ENCODE measurements at places on chromosomes 1 and 21. TPM values are rescaled to one million over a fixed set of nuclear protein-coding genes. Genes with fewer than 3 reads are reported as not detected.

HPCAL4 gene
- polyA plus RNA-seq: 0.23 TPM

HAO2 gene
- polyA plus RNA-seq: 0.09 TPM

DNA sequence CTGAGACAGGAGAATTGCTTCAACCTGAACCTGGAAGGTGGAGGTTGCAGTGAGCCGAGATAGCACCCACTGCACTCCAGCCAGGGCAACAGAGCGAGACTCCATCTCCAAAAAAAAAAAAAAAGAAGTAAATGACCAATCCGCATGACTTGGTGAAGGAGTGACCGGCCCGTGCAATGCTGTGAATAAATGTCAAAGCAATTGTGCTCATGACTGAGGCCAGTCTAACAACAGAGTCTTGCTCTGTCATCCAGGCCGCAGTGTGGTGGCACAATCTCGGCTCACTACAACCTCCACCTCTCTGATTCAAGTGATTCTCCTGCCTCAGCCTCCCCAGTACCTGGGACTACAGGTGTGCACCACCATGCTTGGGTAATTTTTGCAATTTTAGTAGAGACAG, 27.8 kb upstream of the SLC19A1 start:
- DNase-seq: no peak

- DNase-seq: no peak
These were observed 45.1 kb downstream of the DPT start for GRCh38 chr1:168683871-168684270.

GRCh38 chr1:166322470-166322869, 155.7 kb upstream of the FAM78B start:
- DNase-seq: no peak

DNA sequence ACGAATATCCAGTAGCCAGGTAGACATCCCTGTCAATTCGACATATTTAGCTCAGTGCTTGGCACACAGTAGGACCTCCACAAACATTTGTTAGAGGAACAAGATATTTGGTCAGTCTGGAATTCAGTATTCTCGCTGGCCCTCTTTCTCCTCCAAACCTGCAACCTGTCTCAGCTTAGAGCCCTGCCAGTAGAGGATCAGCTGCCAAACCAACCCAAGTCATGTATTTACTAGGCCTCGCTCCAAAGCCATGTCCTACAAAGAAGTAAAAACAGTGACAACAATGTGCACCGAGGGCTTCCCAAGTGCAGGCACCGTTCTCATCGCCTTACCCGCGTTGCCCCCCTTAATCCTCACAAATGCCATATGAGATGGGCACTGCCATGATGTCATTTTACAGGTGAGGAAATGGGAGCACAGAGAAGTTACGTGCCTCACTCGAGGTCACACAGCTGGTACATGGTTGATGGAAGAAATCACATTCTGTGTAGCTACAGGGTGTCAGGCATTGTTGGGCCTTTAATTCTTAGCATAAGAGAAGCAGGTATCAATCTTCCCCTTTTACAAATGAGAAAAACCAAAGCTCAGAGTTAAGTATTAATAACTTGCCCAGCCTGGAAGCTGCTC, 26.0 kb upstream of the CDCA8 start:
- no peak for DNase-seq

DNA sequence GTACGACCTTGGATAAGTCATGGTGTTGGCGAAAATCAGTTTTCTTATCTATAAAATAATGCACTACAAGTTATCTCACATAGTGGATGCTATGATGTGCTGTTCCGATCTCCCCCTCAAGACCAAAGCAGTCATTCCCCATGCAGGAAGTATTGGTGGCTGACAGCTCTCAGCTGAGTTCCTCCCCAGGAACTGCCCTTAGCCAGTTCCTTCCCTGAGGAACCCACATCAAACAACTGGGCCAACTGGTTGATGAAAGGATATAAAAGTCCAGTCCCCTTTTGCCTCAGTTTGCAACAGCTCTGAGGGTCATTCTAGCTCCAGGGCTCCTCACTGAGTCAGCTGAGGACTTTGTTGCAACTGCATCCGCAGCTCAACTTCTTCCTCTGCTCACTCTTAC, 16.1 kb upstream of the SLAMF1 start:
- DNase-seq: no peak
